ENCODE measurements at places on chromosomes 11 and 22.

DNA sequence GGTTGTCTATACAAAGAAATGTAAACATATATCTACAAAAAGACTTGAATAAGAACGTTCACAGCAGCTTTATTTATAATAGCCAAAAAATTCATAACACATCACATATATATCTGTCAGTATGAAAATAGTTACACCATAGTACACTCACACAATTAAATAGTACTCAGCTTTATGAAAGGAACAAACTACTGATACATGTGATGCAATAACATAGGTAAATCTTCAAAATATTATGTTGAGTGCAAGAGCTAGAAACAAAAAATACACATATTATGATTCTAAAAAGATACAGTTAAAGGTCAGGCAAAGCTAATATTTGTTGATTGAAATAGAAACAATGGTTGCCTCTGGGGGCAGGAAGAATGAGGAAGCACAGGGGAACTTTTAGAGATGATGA lies 6.6 kb downstream of the MRGPRX2 start:
- no peak for DNase-seq

DNA sequence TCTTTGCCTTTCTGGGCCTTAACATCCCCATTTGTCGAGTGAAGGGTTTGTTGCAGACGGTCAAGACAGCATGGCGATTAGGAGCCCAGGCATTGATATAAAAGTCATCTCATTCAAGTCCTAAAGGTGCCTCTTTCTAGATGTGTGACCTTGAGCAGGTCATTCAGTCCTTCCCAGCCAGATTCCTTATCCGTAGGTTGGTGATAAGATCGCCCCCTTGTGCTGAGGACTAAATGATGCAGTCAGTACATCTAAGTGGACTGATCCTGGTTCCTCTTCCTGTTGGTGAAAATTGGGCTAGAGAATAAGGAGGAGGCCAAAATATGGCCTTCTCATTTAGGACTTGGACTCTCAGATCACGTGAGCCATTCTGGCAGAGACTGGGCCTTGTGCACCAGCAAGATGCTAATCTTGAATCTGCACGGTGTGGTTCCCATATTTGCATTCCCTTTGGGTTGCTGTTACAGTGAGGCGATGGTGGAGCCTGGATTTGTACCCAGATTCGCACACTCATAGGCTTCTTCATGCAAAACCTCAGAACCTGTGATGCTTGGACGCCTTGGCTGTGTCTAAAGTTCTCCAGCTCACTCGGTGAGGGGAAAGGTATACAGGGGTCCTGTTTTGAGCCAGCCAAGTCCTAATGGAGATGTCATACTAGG lies 156.8 kb downstream of the MYO18B start:
- no peak for DNase-seq

DNA sequence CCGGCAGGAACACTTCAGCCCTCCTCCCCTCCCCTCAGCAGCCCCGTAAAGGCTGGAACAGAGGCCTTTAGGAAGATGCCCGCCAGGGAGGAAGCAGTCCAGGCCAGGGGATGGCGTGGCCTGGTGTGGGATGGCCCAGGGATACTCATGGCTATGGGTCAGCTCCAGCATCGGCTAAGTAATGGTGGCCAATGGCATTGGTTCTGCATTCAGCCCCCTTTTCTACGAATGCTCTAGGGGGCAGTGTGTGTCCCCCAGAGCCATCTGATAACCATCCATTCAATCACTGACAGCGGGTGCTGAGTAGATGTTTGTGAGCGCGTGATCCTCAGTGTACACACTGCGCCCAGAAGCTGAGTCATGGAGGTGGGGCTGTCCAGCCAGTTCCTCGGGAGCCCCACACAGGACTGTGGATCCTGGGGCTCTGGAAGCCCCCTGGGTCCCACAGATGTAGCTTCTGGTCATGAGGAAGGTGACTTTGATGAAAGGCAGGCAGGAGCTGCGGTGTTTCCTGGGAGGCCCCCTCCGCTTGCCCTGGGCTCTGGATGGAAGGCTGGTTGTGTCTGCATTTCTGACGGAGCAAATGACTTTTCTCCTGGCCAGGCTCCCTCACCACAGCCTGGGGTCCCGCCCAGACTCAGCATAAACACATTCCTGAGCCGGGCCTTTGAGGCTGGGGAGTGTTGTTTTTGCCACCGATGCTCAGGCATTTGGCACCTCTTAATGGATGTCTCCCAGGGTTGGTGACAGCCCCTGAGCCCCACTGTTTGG lies 46.5 kb downstream of the FBLN1 start:
- DNase-seq, result peak; percentile 13

- DNase-seq, result no peak
Measured at GRCh38 chr11:118164885-118165284, 11.6 kb downstream of the SCN2B start.

- no peak for DNase-seq
Measured at GRCh38 chr22:40421941-40422340, 51.5 kb downstream of the SGSM3 start.

DNA sequence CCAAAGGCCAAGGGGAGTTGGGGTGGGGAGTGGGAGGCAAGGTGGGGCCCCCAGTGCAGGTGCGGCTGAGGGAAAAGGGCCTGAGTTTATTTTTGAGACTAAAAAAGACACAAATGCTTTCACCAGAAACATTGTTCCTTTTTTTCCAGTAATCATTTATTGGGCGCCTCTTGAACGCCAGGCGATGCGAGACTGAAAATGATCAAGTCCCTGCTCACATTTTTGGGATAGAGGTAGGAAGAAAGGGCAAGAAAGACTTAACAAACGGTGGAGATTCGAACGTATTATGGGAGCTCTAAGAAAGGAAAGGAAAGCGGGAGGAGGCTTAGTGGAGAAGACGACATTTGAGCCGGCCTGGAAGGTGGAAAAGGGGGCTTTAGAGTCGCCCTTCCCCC lies 796 bp upstream of the SF3B2 start:
- no peak for DNase-seq

DNA sequence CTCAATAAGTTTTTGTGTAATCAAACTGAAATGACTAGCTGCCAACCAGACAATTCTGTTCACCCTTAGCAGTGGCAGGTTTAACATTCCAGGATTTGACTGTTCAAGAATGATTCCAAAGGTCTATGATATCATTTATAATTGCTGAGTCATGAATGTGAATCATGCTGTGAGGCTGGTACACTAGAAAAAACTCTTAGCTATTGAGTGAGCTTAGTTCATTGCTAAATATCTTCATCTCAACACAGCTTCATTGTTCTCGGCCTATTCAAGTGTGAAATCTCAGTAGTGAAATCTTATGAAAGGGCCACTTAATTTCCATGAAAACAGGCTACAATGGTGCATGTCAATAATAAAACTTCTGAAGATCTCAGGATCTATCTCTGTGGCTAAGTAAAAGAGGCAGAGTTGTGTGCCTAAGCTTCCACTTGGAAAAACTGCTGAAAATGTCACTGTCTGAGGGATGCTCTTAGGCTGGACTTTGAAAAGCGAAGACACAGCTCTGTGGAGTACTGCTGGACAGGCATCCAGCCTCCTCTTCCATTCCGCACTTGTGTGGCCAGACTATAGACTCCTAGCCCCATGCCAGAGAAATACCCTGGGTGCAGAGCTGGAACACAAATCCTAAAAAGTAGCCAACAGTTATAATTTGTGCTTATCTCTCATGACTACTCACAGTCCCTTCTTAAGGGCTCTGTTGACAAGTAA lies 12.8 kb downstream of the AQP11 start:
- peak; percentile 58 for DNase-seq

- DNase-seq, result no peak
Measured at GRCh38 chr11:8809241-8809938, 101.6 kb upstream of the AKIP1 start.

DNA sequence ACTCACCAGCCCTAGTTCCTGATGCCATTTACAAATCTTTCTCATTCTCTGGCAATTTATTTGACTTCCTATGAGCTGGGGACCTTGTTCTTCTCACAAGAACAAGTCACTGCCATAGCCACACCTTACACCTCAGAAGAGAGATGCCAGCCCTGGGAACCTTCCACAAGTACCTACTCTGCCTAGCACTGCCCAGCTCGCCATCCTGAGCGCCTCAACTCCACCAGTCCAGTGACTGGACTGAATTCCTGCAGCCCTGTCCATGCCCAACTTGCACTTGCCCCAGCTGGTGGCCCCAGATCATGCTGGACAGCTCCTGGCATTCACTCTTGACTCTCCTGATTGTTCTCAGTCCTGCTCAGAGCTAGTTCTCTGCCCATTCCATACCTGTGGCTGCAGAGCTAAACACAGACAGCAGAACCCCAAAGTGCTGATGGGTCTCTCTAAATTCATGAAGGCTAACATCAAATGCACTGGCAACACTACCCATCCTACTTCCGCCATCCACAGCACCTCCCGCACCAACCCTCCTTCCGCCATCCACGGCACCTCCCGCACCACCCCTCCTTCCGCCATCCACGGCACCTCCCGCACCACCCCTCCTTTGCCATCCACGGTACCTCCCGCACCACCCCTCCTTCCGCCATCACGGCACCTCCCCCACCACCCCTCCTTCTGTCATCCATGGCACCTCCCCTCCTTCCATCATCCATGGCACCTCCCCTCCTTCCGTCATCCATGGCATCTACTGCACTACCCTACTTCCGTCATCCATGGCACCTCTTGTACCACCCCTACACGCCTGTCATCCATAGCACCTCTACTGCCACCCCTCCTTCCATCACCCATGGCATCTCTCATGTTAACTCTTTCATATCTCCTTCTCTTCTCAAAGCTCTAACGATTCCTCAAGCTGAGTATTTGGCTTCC lies 23.6 kb upstream of the SLC25A1 start:
- DNase-seq, result no peak

- no peak for DNase-seq
Measured at GRCh38 chr11:63560506-63561180, 2.5 kb downstream of the PLAAT2 start.

DNA sequence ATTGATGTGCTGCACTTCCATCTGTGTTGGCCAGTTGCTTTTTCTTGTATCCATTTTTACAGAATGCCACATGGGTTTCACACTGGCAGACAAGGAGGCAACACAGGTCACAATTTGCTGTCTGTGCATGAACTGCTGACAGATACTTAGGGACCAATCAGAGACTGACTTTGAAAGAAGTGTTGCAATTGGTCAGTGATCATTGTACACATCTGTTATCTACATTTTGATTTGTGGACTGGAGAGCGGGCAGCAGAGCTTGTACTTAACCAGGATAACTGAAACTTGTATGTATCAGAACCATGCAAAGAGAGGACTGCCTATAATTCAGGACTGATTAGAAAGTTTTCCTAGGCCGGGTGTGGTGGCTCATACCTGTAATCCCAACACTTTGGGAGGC lies 21.8 kb downstream of the PRR5 start:
- no peak for DNase-seq

DNA sequence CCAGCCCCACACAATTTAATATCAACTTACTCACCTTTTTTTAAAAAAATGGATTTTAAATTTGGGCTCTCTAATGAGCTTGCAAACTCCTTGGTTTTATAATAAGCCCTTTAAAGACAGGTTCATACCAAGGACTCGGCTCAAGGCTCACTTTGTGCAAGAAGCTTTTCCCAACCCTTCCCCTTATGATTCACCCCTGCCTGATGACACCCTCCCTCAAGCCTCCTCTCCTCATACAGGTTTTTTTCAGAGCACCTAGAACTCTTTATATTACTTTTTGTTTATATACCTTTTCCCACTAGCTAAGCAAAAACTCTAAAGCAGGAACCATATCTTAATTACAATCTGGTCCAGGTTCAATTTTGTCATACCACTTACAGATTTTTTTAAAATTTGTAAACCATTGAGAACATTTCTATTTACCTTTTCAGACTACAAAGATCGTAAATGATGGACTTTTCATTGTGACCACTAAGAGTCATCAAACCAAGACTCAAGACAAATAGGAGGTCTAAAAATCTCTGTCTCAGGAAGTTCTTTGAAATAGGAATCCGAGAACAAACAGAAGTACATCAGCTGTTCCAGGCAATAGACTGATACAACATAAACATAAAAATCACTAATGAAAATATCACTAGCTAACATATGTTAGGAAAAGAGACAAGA lies 13.1 kb upstream of the EXPH5 start:
- no peak for DNase-seq

- DNase-seq, result no peak
Measured at GRCh38 chr22:17753401-17753989, 20.8 kb downstream of the BID start.

DNA sequence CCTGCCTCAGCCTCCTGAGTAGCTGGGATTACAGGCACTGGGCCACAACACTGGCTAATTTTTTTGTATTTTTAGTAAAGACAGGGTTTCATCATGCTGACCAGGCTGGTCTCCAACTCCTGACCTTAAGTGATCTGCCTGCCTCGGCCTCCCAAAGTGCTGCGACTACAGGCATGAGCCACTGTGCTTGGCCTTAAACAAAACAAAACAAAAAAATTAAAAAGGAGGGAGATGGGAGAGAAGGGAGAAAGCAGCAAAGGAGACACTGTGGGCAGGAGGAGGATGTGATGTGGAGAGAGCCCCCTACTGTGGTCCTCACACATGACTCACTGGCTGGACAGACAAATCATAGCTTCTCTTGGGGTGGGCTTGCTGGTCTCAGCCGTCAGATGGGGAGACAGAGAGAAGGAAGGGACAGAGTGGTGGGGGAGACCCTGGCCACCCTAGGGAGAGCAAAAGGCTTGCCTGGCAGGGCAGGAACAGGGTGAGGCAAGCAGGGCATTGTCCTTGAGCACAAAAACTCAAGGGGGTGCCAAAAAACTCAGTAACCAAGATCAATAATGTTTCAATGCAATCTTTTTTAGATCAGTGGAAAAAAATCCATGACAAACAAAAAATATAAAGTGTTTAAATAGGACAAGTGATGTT lies 31.6 kb downstream of the TPST2 start:
- no peak for DNase-seq

DNA sequence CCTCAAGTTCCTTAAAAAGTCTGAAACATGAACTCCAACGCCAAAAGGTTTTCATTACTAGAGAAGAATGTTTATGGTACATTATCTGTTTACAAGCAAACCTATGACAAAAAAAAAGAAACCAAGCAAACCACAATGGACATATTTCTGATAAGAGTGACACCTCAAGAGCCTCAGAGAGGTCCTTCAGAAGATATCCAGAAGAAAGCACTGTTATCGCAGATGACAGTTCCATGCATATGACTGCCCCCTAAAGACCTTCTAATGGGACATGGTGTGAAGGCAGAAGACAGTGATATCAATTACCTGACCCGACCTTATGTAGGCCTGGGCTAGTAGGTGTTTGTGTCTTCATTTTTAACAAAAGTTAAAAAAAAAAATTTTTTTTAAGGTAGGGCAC lies 3.1 kb downstream of the HDHD5 start:
- DNase-seq, result no peak

DNA sequence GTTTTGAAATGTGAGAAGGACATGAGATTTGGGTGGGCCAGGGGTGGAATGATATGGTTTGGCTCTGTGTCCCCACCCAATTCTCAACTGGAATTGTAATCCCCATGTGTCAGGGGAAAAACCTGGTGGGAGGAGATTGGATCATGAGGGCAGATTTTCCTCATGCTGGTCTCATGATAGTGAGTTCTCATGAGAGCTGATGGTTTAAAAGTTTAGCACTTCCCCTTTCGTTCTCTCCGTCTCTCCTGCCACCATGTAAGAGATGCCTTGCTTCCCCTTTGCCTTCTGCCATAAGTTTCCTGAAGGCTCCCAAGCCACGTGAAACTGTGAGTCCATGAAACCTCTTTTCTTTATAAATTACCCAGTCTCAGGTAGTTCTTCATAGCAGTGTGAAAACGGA lies 113.5 kb downstream of the FCHSD2 start:
- DNase-seq, result no peak
